Eye (tissue), 1 donor: ENCODE measurements at places on chromosomes 4 and X.

- no peak for DNase-seq
Measured at GRCh38 chrX:8849945-8850344, 48.8 kb upstream of the FAM9A start.

- DNase-seq = no peak
Measured at GRCh38 chr4:110533940-110534339, 58.0 kb downstream of the ENPEP start.

DNA sequence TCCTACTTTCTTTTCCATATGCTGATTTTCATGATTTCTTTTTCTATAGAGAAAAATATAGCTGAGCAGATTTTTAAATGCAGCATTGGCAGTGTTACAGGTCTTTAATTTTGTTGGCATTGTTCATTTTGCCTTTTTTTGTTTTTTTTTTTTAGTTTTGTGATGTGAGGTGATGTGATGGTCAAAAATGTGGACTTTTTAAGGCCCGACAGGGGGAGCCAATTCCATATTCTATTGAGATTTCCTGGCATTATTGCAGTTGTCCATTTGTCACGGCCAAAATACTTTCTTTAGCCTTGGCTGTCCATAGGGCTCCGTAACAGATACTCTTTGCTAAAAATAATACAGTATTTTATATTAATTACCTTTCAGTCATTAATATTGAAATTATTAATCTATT is 47.8 kb downstream of the SLIT2 start:
- peak; percentile 44 for DNase-seq

DNA sequence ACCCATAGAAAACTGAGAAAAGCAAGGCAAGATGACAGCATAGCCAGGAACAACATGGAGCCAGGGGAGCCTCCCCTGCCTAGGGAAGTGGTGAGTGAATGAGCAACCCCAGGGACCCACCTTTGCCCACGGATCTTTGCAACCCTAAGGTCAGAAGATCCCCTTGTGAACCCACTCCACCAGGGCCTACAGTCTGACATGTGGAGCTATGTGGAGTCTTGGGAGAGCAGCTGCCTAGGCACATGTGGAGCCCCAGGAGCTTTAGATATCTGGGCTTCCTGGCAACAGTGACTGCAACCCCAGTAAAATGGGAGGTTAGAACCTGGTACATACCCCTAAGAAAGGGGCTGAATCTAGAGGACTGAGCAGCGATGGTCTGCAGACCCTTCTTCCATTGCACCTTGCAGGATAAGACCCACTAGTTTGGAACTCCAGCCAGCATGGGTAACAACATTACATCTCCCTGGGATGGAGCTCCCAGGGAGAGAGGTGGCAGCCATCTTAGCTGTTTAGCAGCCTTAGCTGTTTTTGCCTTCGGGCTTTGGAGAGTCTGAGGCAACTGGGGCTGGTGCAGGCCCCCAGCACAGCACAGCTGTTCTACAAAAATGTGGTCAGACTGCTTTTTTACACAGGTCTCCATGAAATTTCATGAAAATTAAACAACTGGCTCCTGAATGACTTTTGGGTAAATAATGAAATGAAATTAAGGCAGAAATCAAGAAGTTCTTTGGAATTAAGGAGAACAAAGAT is 104.7 kb upstream of the TRIM2 start:
- DNase-seq = no peak

- DNase-seq = peak; percentile 70
Measured at GRCh38 chr4:73341454-73341853, 62.6 kb upstream of the ALB start.

DNA sequence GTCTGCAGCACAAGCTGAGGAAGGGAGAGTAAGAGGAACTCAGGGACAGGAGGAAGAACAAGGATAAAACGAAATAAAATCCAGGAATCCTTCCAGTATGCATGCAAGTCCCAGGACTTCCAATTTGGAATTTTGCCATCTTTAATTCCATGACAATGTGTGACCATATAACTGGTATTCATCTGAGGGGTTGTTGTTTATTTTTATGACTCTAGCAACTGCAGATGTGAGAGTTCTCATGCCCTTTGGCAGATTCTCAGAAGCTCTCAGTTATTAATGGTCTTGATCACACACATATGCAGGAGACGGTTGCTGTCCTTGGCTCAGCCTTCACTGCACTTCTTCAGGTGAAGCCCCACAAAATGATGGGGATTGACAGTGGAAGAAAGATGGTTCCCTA is 148.2 kb downstream of the SMIM20 start:
- DNase-seq = no peak

- peak; percentile 40 for DNase-seq
Measured at GRCh38 chr4:38114386-38115150, 154.4 kb downstream of the PTTG2 start.

GRCh38 chrX:150574559-150575418 is 6.4 kb downstream of the MTM1 start:
- DNase-seq = no peak

DNA sequence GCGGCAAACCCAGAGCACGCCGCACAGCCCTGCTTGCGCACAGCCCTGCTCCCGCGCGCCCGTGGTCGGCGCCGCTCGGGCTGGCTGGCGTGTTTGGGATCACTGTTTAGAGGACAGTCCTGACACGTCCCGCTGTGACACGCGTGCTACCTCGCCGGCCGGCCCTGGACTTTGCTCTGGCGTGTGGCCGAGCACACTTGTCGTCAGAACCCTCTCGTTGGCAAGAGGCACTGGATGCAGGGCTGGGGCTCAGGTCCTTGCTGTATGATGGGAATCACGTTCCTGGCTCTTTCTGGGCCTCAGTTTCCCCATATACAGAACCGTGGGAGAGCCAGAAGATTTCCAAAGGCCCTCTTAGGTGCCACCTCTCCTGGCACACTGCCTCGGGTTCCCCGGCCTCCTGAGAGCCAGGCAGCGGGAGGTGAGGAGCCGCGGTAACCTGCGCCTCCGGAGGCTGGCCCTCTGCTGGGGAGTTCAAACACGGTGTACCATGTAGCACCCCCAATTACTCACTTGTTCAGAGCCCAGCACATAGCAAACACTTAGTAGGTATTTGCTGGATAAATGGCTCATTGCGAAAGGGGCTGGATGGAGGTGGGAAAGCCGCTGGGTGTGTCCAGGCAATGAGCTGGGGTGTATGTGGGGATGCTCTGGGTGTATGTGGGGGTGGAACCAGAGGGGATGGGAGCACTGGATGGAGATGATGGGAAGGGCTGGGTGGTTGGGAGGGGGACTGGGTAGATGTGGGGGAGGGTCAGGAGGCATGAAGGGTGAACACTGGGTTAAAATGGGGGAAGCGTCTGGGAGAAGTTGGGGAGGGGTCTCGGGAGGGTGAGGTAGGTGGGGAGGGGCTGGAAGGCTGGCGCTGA is 76.6 kb downstream of the HTRA3 start:
- no peak for DNase-seq

DNA sequence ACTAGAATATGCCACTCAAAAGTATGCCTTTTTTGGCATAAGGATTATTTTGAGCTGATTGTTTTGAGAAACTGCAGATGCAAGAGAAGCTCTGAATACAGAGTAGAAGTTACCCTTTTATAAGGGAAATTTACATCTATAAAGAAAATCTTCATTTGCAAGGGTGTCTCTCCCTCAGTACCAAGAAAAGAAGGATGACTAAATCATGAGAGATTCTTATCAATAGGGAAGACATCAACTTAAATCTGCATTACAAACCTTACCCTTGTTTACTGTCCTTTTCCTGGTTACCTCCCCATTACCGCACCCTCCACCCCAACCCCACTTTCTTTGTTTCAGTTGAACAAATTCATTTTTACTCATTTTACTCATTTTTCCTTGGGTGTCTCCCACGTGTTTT is 62.5 kb downstream of the RLIM start:
- DNase-seq = no peak

DNA sequence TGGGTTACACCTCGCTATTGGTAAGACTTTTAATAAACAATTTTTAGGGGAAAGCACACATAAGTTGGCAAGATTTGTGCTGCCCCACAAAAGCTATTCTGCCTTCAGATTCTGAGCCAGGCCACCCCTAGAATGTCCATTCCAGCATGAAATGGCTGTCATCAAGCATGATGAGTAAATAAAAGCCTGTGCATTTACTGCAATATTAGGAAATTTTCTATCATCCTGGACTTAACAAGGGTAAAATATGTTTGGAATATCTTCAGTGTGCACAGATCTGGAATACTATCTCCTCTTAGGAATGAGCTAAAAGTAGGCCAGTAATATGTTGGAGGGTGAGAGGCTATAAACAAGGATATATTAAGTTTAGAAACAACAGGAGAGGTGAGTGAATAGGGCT is 510.9 kb downstream of the ANKRD50 start:
- no peak for DNase-seq

- DNase-seq = no peak
Measured at GRCh38 chr4:89299153-89299791, 8.3 kb downstream of the GPRIN3 start.

GRCh38 chr4:119233191-119233590 is 20.7 kb downstream of the USP53 start:
- no peak for DNase-seq

GRCh38 chr4:86595426-86595805 is 1.3 kb downstream of the PTPN13 start:
- DNase-seq = peak; percentile 85

- no peak for DNase-seq
Measured at GRCh38 chr4:1938027-1938426, 66.8 kb downstream of the NSD2 start.

DNA sequence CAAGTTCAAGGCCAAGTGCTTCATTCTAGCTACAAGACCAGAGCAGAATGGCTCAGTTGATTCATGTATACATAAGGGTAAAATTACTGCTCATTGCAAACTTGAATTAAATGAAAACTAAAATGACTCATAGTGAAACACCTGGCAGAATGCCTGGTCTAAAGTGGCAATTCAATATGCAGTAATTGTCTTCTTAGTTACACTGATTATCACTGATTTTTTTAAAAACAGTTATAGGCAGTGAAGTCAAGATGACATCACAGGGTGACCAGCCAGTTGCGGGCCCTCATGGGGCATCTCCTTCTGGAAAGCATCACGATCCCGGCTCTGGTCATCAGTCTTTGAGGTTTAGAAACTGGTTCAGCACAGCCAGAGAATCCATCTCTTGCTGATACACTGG is 154.2 kb downstream of the RAB28 start:
- no peak for DNase-seq

DNA sequence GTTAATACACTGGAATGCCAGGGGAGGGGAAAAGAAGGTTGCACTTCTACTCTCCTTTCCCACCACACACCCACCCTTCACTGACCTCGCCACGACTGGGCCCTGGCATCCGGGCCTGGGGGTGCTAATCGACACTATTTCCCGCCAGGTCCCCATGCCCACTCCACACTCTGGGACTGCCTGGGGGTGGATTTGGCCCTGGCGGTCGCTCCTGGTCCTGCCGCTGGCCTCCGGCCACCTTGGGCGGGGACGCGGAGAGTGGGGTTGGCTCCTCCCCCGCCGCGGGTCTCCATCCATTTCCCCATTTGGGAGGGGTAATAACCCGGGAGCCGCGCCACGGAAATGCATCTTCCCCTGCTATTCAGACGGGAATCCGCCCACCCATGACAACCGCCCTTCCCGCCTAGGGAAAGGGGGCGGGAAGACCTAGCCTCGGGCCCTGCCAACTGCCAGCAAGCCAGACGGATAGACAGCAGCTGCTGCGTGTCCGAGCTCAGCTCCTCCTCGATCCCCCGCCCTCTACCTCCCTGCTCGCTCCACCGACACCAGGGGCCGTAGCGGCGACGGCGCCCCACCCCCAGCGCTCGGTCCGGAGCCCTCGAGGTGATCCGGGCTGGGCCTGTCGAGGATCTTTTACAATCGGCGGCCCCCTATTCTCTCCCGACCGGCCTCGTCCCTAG is 78.1 kb downstream of the RLIM start:
- peak; percentile 91 for DNase-seq

DNA sequence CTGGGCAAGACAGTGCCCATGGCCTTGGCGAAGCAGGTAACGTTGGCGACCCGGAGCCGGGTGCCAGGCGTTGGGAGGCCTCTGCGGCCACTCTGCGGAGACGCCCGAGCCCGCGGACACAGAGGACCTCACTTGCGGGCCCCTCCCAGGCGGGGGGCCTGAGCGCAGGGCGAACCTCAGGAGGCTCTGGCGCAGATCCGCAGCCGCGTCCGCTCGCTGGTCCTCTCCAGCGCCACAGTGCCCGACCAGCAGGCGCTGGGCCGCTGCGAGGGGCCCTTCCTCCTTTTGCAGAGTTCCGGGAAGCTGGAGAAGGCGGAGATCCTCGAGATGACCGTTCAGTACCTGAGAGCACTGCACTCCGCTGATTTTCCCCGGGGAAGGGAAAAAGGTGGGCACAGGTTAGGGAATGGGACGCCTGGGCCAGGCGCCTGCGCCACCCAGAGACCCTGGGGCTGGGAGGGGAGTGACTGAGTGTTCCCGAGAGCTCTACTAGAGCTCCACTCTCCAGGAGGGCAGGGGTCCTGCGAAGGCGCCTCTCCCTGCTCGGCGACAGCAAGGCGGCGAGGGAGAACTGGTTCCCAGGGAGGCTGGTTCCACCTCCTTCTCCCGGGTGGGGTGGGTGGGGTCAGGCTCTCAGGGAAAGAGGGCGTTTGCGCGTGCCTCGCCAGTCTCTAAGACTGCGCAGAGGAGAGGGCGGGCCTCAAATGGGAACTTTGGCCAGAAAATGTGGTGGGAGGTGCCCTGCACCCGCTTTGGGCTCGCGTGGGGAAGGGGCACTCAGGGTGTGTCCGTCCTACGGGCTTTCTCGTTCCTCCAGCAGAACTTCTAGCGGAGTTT is 1.4 kb downstream of the HELT start:
- peak; percentile 57 for DNase-seq
